Heart right ventricle (tissue), 16 donors: ENCODE measurements at places on chromosomes 12 and 14. TPM values are rescaled to one million over a fixed set of nuclear protein-coding genes. Genes with fewer than 3 reads are reported as not detected.

- no peak for DNase-seq
Observed at GRCh38 chr12:78918268-78918667, 53.7 kb downstream of the SYT1 start.

SLC6A12 gene
- 1.4 TPM for total RNA-seq

GRCh38 chr12:28023156-28023887, 50.8 kb upstream of the PTHLH start:
- no peak for DNase-seq

- DNase-seq, result peak; percentile 6
Observed at GRCh38 chr12:3962631-3963483, 89.7 kb upstream of the PARP11 start.

GRCh38 chr12:65432651-65433050, 154.2 kb downstream of the MSRB3 start:
- DNase-seq, result no peak

TAS2R13 gene
- total RNA-seq, result 0.75 TPM
